ENCODE measurements at places on chromosomes 11 and 22.

DNA sequence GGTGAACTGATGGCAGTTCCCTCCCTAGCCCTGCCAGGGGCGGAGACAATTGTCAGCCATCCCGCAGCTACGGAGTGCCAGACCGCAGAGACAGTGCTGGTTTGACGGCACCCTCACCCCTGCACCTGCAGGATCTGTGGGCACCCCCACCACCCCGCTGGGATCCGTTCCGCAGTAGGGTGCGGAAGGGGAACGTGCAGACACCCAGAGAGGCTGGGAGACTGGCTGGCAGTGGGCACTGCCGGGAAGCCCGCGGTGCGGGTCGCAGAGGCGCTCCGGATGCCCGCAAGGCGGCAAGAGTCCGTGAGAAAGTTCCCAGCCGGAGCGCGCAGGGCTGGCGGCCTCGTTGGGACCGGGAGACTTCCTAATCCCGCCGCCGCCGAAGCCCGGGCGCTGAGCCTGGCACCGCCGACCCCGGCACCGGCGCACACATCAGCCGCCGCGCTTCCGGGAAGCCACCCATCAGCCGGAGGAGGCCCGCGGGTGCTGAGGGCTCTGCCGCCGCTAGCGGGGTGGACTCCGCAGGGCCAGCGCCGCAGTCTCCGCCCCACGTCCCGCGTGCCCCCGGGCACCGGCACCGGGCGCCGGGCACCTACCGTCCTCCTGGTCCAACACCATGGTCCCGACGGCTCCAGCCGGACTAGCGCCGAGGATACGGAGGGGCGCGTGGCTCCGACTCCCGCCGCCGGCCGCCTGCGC is 4.3 kb upstream of the LMO1 start:
- DNase-seq = peak; percentile 7

- DNase-seq = no peak
These were observed 157.1 kb upstream of the GRK3 start for GRCh38 chr22:25407226-25407858.

- no peak for DNase-seq
These were observed 383.3 kb downstream of the SHANK2 start for GRCh38 chr11:70869054-70869453.

DNA sequence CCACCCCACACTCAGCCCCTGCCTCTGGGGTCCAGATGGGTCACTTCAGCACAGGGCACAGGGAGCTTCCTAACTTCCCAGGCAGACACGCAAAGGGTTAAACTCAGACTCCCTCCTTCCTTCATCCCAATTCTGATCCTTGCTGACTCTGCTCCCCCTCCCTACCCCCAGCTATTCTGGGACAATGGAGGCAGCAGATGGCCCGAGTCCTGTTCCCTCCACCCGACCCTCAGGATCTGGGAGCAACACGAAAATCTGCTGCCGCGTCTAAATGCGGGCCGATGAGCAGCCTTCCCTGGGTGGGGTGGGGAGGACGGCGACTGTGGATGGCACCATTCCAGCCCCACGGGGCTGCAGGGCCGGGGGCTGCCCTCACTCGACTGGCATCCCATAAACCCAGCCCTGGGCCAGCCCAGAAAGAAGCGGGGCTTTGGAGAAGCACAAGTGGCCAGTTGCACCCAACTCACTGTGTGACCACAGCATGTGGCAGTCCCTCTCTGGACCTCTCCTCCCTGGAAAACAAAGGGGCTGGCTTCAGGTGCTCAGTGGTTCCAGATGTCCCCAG is 18.7 kb downstream of the MFNG start:
- no peak for DNase-seq

DNA sequence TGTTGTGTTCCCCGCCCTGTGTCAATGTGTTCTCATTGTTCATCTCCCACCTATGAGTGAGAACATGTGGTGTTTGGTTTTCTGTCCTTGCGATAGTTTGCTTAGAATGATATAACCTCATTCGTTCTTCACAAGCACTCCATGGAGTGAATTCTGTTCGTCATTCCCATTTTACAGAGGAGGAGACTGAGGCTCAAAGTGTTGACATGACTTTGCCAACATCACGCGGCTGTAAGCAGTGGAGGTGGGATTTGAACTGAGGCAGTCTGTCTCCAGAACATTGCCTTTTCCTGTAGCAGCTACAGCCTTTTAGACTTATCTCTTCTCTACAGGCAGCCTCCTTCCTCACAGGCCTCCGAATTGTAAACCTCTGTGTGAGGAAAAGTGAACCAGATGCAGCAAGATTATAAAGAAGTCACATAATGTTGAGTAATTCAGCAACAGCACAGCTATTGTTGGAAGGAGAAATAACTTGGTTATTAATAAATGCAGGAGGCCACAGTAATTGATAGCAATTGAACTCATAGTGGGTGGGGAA is 74.6 kb downstream of the MYO18B start:
- DNase-seq = no peak
